Activated CD4-positive, CD25-positive, alpha-beta regulatory T cell treated with anti-CD3 and anti-CD28 coated beads, Interleukin-2, amount 50 U/mL, for 72 hours (primary cell): ENCODE measurements at places on chromosomes 11 and 22.

- DNase-seq = no peak
Observed at GRCh38 chr11:4664183-4664582, 20.4 kb downstream of the OR51E1 start.

GRCh38 chr11:61163021-61163420 is 1.8 kb upstream of the VPS37C start:
- DNase-seq = no peak

DNA sequence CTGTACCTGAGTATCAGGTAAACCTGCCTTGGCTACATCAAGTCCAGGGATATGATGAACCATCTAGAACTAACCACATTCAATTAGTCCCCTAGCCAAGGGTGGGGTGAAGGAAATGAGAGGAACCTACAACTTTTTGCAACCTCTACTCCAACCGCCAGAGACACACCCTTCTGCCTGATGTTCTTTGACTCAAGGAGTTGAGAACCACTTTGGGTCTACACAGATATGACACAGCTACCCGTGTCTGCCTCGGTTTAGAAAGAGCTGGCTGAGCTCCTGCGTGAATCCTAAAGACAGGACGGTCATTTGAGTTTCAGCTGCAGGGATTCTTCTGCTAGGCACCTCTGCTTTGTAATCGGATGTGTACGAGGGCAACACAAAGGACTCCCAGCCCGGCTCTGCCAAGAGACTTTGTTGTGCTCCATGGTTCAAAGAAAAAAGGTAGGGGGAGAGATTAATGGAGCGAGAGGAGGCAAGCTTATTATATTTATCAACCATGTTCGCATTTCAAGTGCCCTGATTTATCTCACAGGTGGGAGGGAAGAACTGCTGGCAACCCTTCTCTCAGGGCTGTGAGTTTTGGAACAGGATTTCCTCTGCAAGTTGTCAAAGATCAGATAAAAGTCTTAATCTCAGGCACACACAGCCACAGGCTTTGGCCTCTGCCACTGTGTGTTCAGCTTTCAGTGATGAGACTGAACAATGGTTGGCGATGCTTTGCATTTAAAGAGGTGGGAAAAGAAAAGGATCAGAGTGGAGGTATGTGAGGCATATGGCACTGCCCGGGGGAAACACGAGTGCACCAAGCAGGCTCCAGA is 35.1 kb downstream of the FLI1 start:
- no peak for DNase-seq

GRCh38 chr11:33642461-33643166 is 58.0 kb downstream of the C11orf91 start:
- no peak for DNase-seq

GRCh38 chr11:20357150-20357549 is 6.4 kb upstream of the HTATIP2 start:
- no peak for DNase-seq

GRCh38 chr11:118281284-118281683 is 17.2 kb upstream of the MPZL2 start:
- DNase-seq = no peak

- DNase-seq = peak; percentile 53
Observed at GRCh38 chr11:134037046-134037908, 31.6 kb upstream of the JAM3 start.

DNA sequence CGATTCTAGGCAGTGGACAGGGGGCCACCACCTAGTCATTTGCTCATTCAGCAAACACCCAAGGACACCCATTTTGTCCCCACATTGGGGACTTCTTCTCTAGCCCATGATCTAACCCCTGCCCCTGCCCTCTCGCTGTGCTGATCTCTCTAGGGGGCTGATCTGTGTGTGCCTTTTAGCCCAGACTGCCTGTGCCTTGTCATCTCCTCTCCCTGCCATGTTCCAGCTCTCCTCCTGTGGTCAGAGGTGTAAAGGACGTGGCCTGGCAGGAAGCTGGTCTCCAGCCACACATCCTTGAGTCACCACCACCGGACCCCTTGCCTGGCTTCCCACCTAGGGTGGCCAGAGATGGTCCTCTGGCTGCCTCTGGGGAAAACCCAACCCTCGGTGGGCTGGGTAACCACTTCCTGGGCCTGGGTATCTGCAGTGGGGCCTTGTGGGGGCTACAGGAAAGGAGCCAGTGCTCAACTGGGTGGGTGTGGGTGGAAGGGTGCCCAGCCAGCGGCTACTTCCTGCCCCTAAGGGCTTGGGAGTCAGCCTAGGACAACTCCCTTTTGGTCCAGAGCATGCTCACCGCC is 1.3 kb downstream of the CTSW start:
- DNase-seq = no peak

GRCh38 chr22:21902296-21903087 is 35.0 kb upstream of the MAPK1 start:
- no peak for DNase-seq

DNA sequence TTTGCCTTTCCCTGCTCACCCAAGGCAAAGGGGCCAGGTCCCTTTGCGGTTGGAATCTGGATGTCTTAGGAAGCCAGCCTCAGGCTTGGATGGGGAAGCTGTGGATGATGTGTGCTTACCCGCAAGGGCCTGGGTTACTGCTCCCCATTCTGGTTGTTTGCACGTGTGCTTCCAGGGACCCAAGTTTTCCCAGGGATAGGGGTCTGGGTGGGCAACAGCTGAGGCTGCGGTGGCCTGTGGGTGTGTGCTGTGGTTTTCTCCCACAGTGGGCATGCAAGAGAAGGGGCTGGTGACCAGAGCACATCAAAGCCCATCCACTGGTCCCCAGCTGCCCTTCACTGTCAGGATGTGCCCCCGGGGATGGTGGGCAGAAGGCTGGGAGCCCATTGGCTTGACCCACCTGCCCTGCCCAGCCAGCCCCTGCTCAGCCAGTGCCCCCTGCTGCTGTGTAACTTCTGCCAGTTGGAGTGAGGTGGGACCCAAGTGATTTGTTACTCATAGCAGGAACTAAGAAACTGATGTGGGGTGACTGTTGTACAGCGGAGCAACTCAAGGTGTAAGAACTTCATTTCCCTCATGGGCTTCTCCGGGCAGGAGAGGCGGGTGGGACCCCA is 3.3 kb downstream of the CAPN5 start:
- DNase-seq = no peak

DNA sequence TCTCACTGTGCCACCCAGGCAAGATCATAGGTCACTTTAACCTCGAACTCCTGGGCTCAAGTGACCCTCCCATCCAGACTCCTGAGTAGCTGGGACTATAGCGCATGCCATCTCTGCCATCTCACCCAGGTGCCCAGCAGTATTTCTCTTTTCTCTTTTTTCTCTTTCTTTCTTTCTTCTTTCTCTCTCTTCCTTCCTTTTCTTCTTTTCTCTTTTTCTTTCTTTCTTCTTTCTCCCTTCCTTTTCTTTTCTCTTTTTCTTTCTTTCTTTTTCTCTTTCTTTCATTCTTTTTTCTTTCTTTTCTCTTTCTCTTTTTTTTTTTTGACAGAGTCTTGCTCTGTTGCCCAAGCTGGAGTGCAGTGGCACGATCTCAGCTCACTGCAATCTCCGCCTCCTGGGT is 13.5 kb downstream of the RFPL1 start:
- no peak for DNase-seq

DNA sequence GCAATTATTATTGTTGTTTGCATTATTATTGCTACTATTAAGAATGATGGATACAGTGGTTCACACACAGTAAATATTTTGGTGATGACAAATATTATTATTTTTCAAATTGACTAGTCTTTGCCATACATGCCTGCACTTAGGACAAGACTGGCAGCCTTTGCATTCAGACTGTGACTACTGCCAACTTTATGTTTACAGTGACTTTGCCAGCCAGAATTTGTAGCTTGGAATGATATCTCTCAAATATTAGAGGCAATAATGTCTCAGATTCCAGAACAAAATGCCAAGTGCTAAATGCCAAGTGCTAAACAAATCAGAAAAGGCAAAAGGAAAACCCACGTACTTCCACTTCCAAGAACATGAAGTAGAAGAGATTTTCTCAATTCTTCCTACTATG is 823.1 kb downstream of the DLG2 start:
- DNase-seq = no peak

DNA sequence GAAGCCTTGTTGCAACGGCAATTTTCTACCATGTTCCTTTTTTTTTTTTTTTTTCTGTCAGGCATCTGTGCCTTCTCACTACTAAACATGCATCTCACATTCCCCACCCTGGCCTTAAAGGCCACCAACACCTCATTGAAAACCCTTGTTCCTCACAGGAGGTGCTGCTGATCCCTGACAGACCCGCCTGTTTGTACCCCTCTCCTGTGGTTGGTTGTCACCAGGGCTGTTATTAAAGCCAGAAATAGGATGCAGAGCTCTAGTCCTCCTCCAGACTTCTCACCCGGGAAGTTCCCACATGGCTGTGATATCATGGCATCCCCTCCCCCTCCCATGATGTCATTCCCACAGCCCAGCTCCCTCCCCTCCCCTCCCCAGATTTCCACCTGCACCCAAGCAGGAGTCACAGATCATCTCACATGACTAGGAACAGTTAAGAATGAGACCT is 302.8 kb upstream of the NCAM1 start:
- no peak for DNase-seq

DNA sequence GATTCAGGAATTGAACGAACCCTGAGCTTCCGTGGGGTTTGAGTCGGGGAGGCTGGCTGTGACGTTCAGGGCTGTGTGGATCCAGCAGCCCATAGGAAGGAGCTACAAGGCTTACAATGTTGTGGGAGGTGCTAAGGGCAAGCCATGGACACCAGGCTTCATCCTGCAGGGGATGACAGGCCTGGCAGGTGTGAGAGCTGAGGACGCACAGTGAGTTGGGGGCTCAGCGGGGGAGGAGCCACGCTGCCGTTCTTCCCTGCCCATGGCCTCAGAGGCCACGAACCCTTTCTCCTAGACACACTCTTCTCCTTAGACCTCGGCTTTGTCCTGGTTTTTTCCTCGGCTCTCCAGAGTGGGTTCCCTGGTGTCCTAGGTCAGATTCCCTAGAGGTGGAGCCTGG is 113.3 kb upstream of the SLC22A12 start:
- no peak for DNase-seq

DNA sequence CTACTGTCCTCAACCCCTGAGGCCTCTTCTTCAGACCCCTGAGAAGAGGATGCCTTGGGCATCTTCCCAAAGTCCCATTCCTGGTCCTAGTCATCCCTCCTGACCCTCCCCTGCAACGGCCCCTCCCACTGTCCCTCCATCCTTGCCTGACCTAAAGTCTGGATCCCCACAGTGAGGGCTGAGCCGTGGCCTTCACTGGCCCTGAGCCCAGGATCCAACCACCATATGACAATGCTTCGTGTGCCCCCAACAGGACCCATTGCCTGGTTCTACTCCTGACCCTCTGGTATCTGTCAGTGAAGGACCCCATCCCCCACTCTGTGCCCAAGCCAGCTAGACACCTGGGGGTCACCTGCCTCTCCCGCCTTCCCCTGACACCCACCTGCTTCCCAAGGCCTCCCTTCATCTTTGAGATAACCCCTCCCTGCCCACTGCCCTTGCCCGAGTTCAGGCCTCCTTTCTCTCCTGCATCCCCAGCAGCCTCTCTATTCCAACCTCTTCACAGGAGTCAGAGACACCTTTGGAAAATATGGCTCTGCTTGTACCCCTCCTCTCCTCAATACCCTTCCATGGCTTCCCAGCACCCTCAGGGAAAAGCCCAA is 48.0 kb downstream of the LRRC32 start:
- DNase-seq = no peak

- no peak for DNase-seq
Observed at GRCh38 chr22:29105468-29105867, 32.6 kb downstream of the KREMEN1 start.
